ENCODE measurements at places on chromosomes 1 and 21.

- DNase-seq = no peak
These were observed 152.3 kb upstream of the RGS18 start for GRCh38 chr1:192005976-192006375.

- no peak for DNase-seq
These were observed 13.7 kb upstream of the CLCA1 start for GRCh38 chr1:86455073-86455472.

DNA sequence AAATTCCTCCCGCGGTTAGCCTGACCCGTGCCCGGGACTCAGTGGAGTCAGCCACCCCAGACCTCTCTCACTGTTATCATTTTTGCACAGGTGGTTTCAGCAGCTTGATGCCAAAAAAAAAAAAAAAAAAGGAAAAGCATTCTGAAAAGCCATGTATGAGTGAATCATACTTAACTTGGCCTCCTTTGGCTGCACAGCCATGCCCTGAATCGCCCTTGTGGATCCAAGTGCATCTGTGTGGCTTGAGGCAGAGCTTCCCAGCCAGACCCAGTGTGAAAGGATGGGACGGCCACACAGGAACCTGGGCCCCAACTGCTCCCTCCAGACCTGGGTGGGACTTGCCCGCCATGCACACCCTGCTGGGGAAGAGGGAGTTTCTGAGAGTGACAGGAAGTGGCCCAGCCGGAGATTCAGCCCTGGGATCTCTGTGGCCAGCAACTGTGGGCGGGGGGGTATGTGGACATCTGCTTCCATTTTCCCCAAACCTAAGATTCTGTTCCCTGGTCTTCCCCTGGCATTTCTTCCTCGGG lies 8.6 kb downstream of the YBEY start:
- DNase-seq = no peak

GRCh38 chr1:12556368-12556930 lies 61.6 kb downstream of the DHRS3 start:
- DNase-seq = peak; percentile 82

- DNase-seq = no peak
These were observed 22.5 kb upstream of the GPR157 start for GRCh38 chr1:9151328-9151860.

DNA sequence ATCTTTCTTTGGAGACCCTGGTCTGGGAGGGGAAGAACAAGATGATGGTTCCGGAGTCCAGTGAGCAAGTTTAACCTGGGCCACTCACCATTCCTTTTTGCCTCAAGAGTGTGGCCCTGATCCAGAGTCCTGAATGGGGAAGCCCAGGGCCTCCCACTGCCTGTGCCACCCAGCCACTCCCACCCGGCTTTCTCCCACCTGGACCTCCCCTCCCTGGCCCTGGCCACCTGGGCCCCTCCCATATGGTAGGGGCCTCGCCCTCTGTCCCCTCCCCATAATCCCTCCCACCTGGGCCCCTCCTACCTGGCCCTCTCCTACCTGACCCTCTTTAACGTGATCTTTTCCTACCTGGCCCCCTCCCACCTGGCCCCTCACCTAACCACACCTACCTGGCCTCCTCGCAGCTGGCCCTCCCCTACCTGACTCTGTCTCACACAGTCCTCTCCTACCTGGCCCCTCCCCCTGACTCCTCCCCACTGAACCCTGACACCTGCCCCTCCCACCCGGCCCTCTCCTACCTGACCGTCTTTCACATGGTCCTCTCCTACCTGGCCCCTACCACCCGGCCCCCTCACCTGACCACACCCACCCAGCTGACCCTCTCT lies 220.7 kb upstream of the VAMP3 start:
- DNase-seq = no peak

GRCh38 chr21:45617021-45617921 lies 26.3 kb upstream of the PCBP3 start:
- no peak for DNase-seq

DNA sequence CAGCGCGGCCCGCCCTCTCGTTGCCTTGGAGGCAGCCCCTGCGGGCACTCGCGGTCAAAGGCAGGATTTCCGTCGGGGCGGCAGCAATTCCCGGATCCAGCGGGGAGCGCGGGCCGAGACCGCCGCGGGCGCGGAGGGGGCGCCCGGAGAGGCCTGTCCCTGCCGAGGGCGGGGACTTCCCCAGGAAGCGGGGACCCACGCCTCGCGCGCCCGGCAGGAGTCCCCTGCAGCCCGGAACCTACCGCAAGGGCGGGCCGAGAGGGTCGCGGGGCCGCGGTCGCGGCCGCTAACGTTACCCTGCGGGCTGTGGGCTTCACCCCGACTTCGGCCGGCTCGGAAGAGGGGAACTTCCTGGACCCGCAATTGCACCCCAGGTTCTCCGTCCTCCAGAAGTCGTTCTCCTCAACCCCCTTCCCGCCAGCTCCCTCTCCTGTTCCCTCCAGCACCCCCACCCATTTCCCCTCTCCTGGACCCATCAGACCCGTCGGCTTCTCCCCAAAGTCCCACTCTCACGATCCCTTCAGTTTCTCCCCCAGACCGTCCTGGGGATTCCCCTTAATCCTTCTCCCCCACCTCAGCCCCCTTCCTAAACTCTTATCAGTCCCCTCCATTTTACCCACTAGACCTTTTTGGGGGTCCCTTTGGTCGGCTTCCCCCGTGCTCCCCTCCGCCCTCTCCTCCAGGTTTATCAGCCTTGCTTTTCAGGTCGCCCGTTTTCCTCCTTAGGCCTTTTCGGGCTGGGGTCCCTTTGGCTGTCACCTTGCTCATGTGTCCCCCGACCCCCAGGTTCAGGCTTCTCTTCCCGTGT lies 604 bp downstream of the FGR start:
- no peak for DNase-seq

- DNase-seq = no peak
These were observed 47.5 kb upstream of the CDC42BPA start for GRCh38 chr1:227365473-227366431.

GRCh38 chr1:56806804-56807203 lies 12.4 kb downstream of the FYB2 start:
- peak; percentile 22 for DNase-seq

DNA sequence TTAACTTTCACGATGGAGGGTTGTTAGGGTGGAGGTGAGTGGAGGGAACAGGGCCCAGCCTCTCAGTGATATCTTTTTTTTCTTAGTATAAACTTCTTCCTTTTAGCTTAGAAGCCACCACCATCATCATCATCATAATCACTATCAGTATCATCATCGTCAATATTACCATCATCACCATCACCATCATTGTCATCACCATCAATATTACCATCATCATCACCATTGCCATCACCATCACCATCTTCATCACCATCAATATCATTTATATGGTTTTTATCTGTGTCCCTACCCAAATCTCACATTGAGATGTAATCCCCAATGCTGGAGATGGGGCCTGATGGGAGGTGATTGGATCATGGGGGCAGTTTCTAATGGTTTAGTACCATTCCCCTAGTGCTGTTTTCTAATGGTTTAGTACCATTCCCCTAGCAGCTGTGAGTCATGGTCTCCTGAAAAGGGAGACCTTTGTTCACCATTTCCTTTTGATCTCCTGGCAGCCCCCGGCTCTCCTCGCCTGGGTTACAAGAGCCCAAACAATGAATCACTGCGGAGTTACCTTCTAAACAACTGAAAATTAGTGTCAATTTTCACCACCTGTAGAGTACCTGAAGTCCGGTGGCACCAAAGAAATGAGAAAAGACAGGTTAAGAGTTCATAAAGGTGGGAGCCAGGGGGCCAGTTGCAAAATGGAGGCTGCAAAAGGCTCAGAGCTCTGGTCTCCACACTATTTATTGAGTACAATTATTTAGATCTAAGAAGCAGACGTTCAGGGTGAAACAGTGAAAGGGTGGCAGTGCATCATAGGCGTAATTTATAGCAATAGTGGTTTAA lies 3.1 kb upstream of the PLA2G2E start:
- DNase-seq = no peak

- DNase-seq = no peak
These were observed 90.1 kb downstream of the TENT5C start for GRCh38 chr1:117695796-117696490.

DNA sequence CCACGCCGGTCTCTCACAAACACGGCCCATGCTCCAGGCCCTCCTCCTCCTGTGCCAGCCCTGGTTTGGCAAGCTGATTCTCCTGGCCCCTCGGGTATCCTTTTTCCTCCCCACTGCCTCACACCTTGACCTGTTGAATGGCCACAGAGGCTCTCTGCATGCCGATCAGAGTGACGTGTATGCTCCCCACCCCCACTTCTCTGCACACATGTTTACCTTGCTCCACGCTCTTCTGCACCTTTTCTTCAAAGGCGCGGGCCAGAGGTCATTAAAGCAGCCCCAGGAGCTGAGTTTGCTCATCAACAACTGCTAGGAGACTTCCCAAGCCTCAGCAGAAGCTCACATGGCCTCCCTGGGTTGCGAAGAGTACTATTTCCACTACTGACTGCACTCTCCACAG lies 139.3 kb upstream of the EDN2 start:
- no peak for DNase-seq

DNA sequence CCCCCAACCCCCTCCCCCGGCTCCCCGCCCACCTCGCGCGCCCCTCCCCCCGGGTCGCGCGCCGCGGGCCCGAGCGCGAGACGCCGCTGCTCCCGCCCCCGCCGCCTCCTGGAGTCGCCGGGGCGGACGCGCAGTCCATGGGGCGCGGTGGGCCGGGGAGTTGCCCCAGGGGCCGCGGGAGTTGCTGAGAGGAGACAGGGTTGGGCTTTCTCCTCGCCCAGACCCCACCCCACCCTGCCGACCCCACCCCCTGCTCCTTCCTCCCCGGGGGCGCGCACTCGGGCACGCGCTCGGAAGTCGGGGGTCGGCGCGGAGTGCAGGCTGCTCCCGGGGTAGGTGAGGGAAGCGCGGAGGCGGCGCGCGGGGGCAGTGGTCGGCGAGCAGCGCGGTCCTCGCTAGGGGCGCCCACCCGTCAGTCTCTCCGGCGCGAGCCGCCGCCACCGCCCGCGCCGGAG lies at the start of gene LAMC1:
TSS of gene LAMC1 (plus strand) at position 275 of the 455 bp plus-strand sequence. CDS start 297 bp downstream, outside the sequence.
- peak; percentile 80 for DNase-seq

- DNase-seq = peak; percentile 3
These were observed 346.0 kb downstream of the MATN1 start for GRCh38 chr1:30377230-30378002.

DNA sequence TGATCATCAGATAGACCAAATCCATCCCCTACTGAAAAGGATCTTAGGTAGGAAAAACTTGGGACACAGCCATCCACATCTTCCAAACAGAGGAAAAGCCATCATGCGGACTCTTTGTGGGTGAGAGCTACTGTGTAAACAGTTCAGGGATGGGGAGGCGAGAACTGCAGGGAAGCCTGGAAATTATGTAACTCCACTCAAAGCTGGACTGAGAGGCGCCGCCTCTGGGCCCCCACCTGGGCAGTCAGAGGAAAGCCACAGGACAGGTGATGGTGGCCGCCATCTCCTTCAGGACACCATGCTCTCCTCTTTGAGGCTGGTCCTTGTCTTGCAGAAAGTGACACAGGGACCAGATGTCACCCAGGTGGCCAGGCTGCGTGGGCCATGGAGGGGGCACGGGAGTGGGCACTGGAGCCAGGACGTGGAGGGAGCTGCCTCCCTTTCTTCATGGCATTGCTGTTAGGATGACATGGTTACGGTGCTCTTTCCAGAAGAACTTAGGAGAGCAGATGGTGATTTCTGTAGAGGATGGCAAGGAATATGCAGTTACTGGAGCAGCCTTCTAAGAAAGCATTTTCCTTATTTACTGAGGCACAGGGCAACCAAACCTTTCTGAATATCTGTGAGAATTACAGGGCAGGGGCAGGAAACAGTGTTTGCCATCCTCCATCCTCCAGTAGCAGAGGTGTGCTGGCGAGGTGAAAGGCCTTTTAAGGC lies 32.0 kb upstream of the TDRD10 start:
- DNase-seq = no peak

DNA sequence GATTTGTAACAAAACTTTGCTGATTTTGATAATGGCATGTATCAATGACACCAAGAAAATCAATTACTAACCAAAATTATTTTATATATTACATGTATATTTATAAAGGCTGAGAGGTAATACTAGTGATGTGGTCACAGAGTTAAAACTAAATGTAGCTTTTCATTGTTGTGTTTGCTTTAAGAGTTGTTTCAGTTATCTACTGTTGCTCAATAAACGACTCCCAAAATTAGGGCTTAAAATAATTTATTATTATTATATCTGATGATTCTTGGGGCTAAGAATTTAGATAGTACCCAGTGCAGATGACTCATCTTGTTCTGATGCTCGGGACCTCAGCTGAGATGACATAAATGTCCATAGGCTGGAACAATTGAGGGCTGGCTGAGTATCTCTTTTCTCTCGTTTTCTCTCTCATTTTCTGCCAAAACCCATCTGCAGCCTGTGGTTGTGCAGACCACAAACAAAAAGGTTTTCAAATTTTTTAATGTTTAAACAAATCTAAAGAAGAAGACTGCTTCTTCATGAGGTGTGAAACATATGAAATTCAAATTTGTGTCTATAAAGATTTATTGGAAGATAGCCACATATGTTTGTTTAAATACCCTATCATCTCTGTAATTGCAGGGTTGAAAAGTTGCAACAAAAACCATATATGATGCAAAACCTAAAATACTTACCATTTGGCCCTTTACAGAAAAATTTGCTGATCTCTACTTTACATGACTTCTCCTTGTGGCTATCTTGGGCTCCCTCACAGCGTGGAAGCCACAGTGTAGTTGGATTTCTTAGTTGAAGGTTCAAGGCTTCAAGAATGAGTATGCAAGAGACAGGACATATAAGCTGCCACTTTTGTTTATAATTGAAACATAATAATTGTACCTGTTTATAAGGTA lies 14.8 kb upstream of the PTPRC start:
- DNase-seq = no peak

- no peak for DNase-seq
These were observed 54.0 kb upstream of the KCNJ15 start for GRCh38 chr21:38202811-38203210.

GRCh38 chr21:35309316-35309715 lies 260.2 kb upstream of the RUNX1 start:
- no peak for DNase-seq

GRCh38 chr1:156804572-156805243 lies 11.9 kb downstream of the SH2D2A start:
- no peak for DNase-seq

DNA sequence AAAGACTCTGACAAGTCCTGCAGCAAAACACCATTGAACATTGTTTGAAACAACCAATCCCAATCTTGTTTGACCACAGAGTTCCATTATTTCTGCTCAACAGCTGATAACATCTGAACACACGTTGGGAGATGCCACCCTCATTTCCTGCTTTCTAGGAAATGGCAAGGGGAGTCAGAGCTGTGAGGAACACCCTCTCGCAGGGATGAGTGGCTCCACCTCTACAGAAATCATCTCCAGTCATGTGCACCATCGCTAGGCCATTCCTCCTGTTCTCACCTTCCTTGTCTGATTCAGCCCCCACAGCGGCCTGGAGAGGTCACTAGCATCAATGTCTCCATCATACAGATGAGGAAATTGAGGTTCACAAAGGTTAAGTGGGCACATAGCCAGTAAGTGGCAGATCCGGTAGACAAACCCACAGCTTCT lies 22.4 kb upstream of the RUNX3 start:
- no peak for DNase-seq

GRCh38 chr1:75083223-75083622 lies 51.0 kb upstream of the LHX8 start:
- DNase-seq = no peak

GRCh38 chr1:94713472-94714141 lies 106.5 kb upstream of the SLC44A3 start:
- DNase-seq = peak; percentile 87

All from testis (tissue), 5 donors.